Stimulated activated CD4-positive, alpha-beta T cell treated with anti-CD3 and anti-CD28 coated beads, Interleukin-1b, Interleukin-23, amount 100 ng/mL, for 1 hour (primary cell): ENCODE measurements at places on chromosomes 3 and 15.

DNA sequence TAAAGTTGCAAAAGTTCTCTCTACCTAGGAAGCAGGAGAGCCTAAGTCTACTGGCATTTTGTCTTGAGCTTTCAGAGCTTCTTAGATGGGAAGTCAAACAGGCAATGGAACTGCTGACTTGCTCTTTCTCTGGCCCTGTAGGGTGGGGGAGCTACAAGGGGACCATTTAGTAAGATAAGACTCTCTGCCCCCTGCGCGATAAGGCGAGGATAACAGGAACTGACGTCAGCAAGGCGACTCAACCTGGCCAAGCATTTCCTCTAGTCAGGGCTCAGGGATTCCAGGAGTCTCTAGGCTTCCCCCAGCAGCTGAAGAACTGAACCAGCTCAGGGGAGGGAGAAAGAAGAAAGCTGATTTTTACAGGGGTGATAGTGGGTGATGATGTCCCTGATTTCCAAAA is 5.8 kb downstream of the RARB start:
- no peak for DNase-seq

GRCh38 chr3:115146032-115146417 is 1.1 kb downstream of the ZBTB20 start:
- DNase-seq: no peak

DNA sequence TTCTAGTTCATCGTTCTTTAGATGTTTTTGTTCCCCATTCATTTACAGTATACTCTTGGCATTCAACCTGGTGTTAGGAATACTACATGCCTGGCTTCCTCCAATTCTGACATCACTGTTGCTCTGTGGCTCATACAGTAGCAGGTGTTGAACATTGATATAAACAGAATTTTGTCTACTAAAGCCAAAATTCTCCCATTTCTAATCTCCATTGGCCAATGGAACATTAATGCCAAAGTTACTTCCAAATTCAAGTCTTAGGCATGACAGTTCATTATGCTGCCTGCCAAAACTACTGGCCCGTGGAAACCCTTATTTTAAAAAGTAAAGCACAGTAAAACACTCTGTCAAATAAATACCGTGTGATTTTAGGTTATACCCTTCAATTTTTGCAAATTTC is 368.0 kb downstream of the NAALADL2 start:
- DNase-seq: no peak

DNA sequence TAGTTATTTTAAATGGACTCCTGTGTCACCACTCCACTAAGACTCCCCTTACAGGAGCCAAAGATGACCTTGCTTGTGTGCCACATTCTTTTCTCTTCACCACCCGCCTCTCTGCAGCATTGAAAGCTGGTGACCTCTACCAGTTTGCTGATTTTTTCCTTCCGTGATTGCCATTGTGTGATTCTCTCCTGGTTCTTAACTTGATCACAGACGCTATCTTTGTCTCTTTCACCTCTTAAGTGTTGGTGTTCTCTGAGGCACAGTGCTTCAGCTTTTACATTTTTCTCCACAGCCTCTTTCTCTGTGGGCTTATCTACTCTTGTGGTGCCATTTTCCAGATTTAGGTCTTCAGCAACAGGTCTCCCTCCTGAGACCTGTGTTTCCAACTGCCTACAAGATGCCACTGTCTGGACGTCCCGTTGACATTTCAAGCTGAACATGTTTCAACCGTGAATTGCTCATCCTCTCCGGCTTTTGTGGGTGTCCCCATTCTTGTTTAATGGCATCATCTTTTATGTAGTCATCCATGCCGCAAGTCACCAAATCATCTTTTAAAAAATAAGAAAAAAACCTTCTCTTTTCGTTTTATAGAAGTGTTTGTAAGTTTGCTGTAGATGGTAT is 26.5 kb downstream of the IQGAP1 start:
- no peak for DNase-seq

- DNase-seq: no peak
Measured at GRCh38 chr3:54121414-54122323, 683 bp upstream of the CACNA2D3 start.

DNA sequence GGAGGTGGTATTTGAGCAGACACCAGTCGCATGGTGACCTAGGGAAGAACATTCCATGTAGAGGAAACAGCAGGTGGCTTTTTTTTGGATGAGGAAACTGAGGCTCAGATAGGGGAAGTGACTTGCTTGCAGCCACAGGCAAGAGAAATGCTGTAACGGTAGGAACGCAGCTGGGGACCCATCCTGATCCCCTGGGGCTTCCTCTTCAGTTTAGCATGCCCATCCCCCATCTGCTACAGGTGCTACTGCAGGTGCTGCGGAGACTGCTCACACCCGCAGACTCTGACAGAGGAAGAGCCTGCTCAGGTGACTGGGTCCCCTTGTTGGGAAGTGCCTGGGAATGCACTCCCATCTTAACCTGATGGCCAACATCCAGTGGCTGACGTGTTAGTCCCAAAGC is 55.4 kb upstream of the SEC13 start:
- DNase-seq: no peak

GRCh38 chr3:147518465-147518864 is 109.3 kb downstream of the ZIC1 start:
- DNase-seq: no peak

GRCh38 chr3:24365168-24365567 is 129.5 kb downstream of the THRB start:
- DNase-seq: no peak

- DNase-seq: no peak
Measured at GRCh38 chr3:33438284-33438668, 1.9 kb downstream of the UBP1 start.

DNA sequence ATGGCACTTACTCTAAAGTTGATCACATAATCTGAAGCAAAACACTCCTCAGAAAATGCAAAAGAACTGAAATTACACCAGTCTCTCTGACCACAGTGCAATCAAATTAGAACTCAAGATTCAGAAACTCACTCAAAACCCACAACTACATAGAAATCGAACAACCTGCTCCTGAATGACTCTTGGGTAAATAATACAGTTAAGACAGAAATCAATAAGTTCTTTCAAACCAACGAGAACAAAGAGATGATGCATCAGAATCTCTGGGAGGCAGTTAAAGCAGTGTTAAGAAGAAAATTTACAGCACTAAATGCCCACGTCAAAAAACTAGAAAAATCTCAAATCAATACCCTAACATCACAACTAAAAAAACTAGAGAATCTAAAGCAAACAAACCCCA is 227.2 kb downstream of the CTNNB1 start:
- no peak for DNase-seq

DNA sequence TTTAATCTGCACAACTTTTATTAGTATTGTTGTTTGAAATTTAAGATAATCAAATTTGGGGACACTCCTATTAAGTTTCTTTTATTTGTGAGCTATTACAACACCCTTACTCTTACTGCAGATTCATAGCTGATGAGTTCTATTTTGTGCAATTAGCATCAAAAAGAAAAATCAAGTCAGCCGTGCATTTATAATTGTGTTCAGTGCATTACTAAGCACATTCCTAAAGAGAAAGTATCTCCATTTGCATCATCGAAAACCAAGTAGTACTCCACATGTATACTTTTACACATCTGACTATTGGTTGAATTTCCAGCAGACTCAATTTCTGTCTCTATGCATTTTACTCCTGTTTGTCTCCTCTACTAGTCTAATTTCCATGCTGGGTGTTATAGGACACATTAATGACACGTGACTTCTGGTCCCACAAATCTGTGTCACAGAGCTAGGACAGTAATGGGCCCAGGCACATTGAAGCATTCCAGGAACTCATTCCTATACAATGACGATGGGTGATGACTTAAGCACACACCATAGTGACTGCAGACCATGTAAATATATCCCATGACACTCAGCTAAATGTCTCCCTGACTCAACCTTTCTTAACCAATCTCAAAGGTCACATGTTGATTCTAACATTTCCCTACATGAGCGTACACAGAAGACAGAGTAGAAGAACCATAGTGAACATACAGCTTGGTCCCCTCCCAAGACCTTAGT is 477.5 kb downstream of the LPP start:
- DNase-seq: no peak

DNA sequence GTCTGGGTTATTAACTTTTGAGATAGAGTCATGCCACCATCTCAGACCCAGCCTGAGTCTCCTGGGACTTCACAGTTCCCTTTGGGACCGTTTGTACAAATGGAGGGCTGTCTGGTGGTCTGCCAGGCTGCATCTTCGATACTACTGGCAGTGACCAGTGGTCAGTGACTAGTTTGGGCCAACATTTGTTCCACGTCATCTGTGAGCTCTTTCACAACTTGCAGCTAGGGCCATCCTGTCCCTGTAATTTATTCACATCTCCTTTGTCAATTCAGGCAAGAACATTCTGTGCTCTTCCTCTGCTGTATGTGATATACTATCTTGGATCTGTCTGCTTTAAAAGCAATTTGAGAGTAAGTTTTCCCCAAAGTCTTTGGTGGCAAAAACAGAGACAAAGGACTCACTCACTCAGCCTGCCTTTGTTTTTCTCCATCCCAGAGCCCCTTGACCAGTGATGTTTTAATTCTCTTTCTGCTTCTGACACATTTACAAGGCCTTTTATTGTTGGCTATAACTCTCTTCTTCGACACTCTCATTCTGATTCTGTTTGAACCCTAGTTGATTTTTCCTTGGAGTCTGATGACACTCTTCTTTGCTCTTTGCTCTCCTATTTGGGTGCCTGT is 353.4 kb downstream of the EPHB1 start:
- no peak for DNase-seq

GRCh38 chr3:181212271-181212670 is 222.7 kb upstream of the DNAJC19 start:
- DNase-seq: no peak

GRCh38 chr15:30650012-30650929 is 24.3 kb downstream of the ARHGAP11B start:
- no peak for DNase-seq

- no peak for DNase-seq
Measured at GRCh38 chr3:70990723-70991122, 592.8 kb downstream of the FOXP1 start.

GRCh38 chr3:105647047-105647446 is 221.8 kb downstream of the CBLB start:
- DNase-seq: no peak

DNA sequence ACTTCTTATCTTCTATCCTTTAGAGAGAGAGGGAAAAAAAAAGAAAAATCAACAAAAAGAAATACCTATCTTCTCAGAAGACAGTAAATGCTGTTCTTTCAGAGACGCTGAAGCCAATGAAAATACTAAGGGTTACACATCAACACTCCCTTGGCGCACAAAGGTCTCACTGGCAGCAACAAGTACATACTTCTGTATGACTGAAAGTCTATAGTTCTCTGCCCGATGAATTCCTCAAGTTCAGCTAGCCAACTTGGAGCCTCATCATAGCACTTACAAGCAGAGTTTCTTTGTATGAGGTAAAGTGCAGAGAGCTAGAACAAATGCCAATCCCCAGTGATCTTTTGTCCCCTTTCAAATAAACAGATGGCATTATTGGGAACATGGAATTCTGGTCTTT is 62.7 kb downstream of the CPNE4 start:
- no peak for DNase-seq

DNA sequence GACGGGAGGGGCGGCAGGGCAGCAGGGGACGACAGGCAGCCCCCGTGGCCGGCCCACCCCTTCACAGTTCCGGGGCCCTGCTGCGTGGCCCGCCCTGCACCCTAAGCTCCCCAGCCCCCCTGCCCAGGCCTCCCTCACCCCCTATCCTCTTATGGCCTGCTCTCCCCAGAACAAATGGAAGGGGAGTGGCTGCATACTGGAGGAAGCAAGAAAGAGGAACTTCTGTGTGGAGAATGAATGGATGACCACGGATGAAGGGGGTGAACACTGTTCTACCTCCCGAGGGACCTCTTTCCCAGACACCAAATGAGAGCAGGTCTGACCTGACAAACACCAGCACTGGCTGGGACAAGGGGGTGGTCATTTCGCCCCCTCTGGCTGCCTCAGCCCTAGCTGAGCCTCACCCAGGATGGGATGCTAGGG is 25.0 kb downstream of the SEC61A1 start:
- no peak for DNase-seq

GRCh38 chr3:37032961-37033360 is 39.6 kb downstream of the MLH1 start:
- no peak for DNase-seq

DNA sequence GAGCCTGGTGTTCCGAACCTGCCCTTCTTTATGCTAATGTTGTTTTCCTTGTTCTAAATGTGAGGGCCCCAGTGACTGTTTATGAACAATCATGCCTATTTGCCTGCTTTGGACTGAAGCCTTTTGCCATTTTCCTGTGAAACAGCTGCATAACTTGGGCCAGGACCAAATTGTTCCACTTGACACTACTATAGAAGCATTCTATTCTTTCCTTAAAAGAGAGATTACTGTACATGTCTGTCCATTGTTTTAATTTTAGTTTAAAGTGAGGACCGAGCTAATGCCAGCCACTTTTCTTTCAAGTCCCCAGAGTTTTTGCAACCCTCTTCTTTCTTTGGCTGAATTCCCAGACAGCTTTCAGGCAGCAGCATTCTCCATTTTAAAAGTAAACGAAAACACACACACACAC is 980.3 kb downstream of the CADM2 start:
- no peak for DNase-seq
